Umbilical cord (tissue), 2 donors: ENCODE measurements at places on chromosomes 3 and 15.

DNA sequence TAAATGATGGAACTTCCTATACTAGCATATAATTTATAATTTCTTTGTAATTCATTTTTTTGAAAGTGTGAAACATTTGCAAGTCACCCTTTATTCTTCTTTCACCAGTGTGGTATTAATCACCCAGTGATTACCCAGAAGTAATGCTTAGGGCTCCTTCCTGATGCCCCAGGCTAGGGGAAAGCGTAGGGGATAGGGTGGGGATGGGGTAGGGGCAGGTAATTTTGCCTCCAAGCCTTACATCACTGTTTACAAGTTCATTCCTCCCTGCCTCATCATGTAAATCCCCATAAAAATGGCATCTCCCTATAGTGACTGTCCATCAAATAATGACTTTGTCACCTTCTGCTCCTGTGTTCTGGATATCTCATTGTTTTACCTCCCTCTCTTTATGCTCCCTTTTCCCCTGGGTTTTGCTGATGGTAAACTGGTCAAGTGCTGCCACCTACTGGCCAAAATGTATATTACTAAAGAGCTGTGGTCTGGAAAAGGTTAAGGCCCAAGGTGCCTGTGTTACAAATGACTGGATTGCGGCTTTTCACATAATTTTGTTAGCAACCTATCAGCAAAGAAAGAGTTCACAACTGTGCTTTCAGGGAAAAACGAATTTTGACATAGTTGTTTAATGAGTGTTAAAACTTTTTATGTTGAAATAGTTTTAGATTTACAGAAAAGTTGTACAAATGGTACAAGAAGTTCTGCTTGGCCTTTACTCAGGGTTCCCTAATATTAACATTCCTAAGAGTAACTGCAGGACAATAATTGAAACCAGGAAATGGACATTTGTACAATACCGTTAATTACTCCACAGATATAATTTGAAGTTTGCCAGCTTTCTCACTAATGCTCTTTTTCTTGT lies 54.7 kb downstream of the ONECUT1 start:
- peak; percentile 74 for DNase-seq

DNA sequence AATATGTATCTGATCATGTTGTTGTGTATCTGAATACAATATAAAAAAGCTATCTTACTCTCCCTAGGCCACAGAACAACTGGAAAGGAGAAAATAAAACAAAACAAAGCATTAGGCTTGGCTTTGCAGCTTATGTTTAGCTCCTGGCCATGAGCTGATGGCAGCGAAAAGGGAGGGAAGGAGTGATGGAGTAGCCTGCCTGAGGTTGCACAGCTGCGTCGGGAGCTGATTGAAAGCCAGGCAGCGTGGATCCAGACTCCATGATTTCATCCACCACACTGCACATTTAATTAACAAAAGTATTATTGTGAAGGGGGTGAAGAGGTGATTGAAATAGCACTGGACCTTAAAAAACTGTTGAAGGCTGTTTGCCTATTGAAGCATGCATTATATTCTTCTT lies 212.2 kb downstream of the GABRG3 start:
- DNase-seq, result peak; percentile 18

- DNase-seq, result no peak
Measured at GRCh38 chr3:159978353-159978752, 10.3 kb upstream of the IL12A start.

GRCh38 chr3:53045518-53046170 lies at the start of gene SFMBT1:
TSS of gene SFMBT1 (minus strand) at chr3:53046073. CDS start at chr3:52969128, 76,945 bp downstream.
- peak; percentile 72 for DNase-seq
